ENCODE measurements at places on chromosomes 12 and 14. TPM values are rescaled to one million over a fixed set of nuclear protein-coding genes. Genes with fewer than 3 reads are reported as not detected.

DNA sequence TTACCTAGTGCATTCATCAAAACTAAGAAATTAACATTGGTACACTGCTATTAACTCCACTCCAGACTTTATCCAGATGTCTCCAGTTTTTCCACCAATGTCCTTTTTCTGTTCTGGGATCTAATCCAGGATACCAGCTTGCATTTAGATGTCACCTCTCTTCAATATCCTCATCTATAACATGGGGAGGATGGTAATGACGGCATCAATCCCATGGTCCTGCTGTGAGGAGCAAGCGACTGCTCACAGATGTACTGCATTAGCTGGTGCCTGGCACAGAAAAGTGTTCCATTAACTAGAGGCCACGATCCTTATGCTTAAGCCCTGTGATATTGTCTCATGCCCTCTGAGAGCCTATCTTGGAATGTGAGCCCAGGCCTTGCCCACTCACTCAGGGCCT is 53.8 kb downstream of the CALM1 start:
- DNase-seq = no peak

DNA sequence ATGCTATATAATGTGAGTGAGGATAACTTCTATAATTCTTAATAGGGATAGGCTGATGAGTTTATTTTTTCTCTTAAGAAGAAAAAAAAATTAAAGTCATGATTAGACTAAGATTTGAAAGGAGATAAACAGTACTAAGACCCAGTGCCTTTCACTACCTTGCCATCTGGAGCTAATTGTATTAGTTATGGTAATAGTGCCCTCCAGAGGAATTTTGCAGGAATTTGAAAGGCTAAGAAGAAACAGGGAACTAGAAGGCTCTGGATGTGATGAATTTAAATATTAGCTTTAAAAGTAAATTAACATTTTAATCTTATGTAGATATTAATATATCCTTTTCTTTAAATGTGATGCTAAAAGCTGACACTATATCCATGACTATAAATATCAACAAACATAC is 36.6 kb upstream of the PIK3C2G start:
- no peak for DNase-seq

DNA sequence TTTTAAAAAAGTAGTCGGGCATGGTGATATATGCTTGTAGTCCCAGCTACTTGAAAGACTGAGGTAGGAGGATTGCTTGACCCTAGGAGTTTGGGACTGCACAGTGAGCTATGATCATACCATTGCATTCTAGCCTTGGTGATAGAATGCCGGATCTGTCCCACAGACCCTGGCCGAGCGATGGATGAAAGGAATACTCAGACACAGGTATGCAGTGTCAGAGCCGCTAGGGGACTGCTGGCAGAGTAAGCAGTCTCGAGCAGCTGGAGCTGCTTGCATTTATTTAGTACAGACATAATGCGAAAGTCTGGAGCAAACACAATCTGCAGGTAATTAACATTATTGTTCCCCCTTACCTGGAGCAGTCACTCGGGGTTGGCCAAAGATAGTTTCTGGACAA is 18.6 kb downstream of the AICDA start:
- DNase-seq = no peak

GRCh38 chr12:90773491-90773890 is 181.5 kb downstream of the CCER1 start:
- no peak for DNase-seq

SLC11A2 gene
- 54.3 TPM for total RNA-seq

DNA sequence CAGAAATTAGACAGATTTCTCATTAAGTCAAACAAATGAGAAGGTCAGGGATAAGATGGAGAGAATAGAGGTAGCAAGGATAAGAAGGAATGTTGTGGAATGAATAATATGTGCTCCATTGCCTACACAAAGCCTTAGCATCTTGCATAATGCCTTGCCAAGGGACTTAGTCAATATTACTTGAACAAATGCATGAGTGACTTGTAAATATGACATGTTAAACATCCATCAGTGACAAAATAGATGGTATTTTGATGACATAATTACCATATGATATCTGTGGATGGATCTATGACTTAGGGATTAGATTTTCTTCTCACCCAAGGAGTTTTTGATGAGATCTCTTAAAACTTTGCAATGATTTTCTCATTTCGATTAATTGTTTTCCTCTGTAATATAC is 194.1 kb upstream of the RASSF8 start:
- no peak for DNase-seq

SCYL2 gene
- total RNA-seq = 33.9 TPM

GRCh38 chr14:25833341-25834126 is 764.3 kb downstream of the NOVA1 start:
- no peak for DNase-seq

DNA sequence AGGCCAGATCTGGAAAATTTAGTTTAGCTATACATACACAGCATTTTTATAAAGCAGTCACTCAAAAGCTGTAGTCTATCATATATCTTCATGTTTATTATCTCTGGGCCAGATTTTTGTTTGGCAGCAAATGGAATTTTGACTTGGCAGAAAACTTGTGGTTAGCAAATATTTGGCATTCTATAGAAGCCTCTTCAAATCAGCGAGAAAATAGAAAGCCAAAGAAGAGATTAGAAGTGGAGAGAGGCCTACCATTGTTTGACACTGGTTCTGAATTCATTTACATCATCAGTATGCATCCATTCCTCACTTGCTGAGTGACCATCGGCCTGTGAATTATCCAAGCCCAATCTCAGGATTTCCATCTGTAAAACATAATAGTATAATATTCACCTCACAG is 1077.6 kb downstream of the GALC start:
- DNase-seq = no peak

DNA sequence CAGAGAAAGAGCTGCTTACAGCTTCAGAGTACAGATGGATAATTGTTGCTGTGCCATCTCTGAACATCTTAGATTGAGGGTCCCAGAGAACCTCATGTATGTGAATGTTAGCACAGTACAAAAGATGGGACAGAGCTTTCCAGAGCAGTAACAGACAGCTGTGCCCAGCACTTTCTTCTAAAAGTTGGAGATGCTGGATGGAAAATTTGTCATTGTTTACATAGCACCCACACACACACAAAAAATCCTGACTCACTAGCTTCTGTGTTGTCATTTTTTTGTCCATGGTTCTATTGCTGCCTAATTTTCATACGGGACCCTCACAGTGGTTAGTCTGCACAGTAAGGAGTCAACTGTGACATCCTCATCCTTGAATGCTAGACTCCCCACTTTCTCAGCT is 374.7 kb downstream of the DIO2 start:
- DNase-seq = no peak

- DNase-seq = peak; percentile 67
Observed at GRCh38 chr12:12671850-12672660, 23.9 kb downstream of the GPR19 start.

TRIM9 gene
- 3.1 TPM for total RNA-seq

GRCh38 chr12:92561543-92561899 is 141.3 kb upstream of the PLEKHG7 start:
- peak; percentile 57 for DNase-seq

- DNase-seq = peak; percentile 34
Observed at GRCh38 chr14:59897757-59898383, 22.1 kb upstream of the LRRC9 start.

GRCh38 chr14:98146416-98146815 is 1125.6 kb downstream of the BCL11B start:
- DNase-seq = no peak

All from Daoy (cell line).